ENCODE measurements at places on chromosomes 13 and 19.

DNA sequence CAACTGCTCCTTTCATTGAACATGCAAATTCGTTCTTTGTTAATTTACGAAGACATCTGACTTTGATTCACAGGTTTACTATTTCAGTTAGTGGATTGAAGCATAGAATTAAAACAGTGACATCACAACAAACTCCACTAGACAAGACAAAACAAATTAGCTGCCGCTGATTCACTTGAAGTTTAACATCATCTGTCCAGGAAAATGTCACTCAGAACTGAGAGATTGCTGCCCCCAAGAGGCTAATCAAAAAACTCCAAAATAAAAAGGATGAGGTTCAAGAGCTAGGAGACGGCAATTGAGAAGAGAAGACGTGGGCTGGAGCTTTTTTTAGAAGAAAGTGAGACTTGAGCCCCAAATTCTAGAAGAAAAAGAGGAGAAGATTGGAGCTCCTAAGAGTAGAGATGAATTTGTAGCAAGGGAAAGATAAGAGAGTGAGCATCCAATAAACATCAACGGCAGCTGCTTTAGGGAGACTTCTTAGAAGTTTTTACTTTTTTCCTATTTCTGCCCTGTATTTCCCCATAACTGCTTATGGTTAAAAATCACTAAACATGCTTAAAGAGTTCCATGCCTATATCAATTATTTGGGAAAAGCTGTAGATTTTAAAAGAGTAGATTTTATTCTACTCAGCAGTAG, 40.8 kb upstream of the TPP2 start:
- DNase-seq: no peak

- peak; percentile 73 for DNase-seq
Observed at GRCh38 chr13:48580185-48580803, 47.4 kb upstream of the RCBTB2 start.

GRCh38 chr13:73224703-73225102, 165.9 kb downstream of the KLF5 start:
- DNase-seq: no peak

- no peak for DNase-seq
Observed at GRCh38 chr19:45825917-45826893, 11.1 kb upstream of the RSPH6A start.

DNA sequence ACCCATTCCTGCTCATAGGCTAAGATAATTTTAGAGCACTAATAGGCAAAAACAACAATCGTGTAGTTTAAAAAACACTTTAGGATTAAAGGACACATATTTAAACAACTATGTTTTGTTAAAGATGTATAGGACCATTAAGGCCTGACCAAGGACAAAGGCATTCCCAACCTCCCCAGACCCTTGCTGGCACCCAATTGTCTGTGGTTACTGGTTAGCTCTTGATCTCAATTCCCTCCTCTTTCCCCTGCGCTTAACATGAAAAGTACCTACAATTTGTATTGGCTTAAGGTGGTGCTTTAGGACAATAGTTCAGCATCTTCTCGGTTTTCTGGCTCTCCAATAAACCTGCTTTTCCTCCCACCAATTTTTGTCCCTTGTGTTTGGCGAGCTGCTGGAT, 51.0 kb downstream of the TEX26 start:
- no peak for DNase-seq
